HAP-1 (cell line): ENCODE measurements at places on chromosomes 12 and 14.
A peak's percentile ranks its signal among the peaks of the same experiment; 100 is the strongest.

DNA sequence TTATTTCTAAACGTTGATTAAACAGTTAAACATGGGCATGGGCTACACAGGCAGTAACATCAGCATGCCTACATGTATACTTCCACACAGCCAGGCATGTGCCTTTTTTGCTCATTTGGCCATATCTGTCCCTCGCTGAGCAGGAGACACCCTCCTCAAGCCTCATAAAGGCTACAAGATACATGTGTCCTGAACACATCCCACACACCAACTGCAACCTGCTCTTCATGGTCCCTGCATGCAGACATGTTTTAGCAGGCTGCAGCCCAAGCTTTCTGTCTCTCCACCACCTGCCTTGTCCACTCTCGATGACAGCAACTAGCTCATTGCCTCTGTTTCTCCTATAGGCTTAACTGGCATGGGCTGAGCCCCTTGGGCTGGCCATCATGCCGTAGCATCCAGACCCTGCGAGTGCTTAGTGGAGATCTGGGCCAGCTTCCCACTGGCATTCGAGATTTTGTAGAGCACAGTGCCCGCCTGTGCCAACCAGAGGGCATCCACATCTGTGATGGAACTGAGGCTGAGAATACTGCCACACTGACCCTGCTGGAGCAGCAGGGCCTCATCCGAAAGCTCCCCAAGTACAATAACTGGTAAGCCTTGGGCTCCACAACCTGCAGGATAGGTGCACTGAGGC, 2.6 kb downstream of the PCK2 start:
- DNase-seq: no peak

GRCh38 chr12:113880988-113881962, 84.8 kb downstream of the RBM19 start:
- DNase-seq: no peak

GRCh38 chr14:54697803-54698202, 130.9 kb downstream of the SAMD4A start:
- DNase-seq: no peak

DNA sequence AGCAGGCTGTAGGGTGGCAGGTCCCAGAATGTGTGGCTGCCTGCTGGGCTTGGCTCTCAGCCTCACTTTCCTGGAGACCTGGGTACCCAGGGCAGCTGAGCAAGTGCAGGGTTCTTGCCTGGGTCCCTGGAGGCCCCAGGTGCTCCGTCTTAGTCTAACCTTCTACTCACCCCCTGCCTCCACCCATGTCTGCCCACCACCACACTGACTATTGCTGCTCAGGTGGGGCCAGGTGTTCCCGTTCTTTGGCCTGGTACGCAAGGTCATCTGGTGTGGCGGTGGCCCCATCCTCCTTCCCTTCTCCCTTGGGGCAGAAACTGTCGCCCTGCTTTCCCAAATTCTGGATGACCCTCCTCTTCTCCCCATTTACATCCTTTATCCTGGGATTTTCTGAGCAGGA, 319.9 kb downstream of the TMEM121 start:
- no peak for DNase-seq

- no peak for DNase-seq
Measured at GRCh38 chr14:78992867-78993266, 822.7 kb downstream of the NRXN3 start.

DNA sequence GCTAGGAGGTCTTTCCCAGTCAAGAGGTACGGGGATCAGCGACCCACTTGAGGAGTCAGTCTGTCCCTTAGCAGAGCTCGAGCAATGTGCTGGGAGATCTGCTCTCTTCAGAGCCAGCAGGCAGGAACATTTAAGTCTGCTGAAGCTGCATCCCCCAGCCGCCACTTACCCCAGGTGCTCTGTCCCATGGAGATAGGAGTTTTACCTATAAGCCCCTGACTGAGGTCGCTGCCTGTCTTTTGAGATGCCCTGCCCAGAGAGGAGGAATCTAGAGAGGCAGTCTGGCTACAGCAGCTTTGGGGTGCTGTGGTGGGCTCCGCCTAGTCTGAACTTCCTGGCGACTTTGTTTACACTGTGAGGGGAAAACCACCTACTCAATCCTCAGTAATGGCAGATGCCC, 874.9 kb upstream of the FLRT2 start:
- no peak for DNase-seq

- DNase-seq: no peak
Measured at GRCh38 chr14:101193845-101194372, 290.4 kb upstream of the RTL1 start.

- no peak for DNase-seq
Measured at GRCh38 chr14:34103176-34103575, 152.3 kb upstream of the EGLN3 start.

GRCh38 chr14:71175491-71175890, 268.2 kb downstream of the PCNX1 start:
- DNase-seq: no peak

- peak; percentile 75 for DNase-seq
Measured at GRCh38 chr12:93376436-93377251, 1.1 kb upstream of the NUDT4 start.

DNA sequence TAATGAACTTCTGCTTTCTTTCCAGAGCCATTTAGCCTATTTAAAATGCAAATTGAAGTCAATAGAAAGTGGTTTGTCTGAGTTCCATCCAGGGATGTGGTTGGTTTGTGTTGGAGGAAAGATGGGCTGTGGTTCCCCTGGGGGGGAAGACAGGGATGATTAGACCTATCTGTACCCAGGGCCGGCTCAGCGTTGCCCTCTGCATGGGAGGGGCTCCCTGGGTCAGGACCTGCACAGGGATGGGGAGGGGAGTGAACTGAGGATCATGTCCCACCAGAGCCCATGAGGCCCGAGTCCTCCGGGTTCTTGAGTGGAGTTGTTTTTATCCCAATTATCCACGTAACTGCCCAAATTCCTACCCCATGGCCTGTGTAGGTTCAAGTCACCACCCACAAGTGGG, 76.9 kb upstream of the SFSWAP start:
- DNase-seq: no peak

DNA sequence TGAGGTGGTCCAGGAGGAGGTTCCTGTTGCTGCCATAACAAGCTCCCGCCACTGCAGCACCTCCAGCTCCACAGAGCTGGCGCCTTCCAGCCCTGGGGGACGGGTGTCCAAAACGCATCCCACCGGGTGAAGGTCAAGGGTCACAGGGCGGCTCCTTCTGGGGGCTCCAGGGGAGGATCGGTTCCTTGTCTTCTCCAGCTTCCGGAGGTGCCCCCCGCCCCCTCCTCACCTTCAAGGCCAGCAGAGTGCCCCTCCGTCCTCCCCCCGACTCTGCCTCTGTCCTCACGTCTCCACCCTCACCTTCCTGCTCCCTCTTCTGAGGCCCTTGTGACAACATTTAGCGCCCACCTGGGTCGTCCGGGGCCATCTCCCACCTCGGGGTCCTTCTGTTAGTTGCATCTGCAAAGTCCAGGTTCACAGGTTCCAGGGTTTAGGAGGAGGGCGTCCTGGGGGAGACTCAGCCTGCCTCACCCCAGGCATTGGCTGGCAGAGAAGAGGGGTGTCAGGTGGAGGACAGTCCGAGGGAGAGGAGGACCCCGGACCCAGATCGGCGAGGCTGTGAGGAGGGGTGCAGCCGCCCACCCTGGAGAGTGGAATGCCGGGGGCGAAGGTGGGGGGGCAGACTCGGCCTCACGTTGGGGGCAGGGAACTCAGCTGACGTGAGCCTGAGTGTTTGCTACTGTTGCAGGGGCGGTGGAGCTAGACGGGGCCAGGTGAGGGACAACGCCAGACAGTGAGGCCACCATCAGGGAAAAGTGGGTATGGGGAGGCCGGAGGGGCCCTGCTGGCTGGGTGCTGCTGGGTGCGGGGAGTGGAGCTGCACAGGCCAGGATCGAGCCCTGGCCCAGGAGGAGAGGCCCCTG, 205.5 kb upstream of the C14orf180 start:
- no peak for DNase-seq

DNA sequence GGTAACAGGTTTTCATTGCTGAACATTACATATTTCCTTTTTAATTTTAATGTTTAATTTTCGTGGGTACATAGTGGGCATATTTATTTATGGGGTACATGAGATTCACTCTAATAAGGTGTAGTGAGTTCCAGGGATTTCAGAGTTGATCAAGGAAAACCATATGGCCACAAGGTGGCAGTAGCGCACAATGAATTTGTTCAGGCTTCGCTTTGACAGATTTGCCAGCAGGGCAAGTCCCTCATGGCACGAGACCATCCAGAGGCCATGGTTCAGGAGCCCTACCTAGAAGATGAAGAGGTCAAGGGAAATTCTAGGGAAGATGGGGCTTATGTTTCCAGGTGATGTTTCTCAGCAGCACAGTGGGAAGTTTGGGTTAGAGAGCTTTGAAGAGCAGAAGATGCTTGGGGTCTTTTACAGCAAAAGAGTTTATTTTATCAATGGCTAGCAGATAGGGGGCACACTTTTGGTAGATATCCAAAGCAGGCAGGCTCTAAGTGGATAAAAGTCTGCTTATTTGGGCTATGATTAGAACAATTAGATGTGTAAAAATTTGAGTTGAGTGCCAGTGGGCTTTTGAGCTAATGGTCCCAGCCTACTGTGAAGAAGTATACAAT, 1004.4 kb downstream of the AACS start:
- DNase-seq: peak; percentile 20

DNA sequence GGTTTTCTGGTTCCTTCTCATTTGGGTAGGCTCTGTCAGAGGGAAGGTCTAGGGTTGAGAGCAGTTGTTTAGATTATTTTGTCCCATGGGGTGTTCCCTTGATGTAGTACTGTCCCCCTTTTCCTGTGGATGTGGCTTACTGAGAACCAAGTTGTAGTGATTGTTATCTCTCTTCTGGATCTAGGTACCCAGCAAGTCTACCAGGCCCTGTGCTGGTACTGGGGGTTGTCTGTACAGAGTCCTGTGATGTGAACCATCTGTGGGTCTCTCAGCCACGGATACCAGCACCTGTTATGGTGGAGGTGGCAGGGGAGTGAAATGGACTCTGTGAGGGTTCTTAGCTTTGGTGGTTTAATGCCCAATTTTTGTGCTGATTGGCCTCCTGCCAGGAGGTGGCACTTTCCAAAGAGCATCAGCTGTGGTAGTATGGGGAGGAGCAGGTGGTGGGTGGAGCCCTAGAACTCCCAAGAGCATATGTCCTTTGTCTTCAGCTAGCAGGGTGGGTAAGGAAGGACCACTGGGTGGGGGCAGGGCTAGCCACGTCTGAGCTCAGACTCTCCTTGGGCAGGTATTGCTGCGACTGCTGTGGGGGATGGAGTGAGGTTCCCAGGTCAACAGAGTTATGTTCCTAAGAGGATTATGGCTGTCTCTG, 179.3 kb upstream of the BTG1 start:
- no peak for DNase-seq
